Fibroblast of skin of left quadriceps (primary cell): ENCODE measurements at places on chromosomes 13 and 19.

- DNase-seq: no peak
These were observed 105.4 kb downstream of the URI1 start for GRCh38 chr19:30047432-30047831.

DNA sequence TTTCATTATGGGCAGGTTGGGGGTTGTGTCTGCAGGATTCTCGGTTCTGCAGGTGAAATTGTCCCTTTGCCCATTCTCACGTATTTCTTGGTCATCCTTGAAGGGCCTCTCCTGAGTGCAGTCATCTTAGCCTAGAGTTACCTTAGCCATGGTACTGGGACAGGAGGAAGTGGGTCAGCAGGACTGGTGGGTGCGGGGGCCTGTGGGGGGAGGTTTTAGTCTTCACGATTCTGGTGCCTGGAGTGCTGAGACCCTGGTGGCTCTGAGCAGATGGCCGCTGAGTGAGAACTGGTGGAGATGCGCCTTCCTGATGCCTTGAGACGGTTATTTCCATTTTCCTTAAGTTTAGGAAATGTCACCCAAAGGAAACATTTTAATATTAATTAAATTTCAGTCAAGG, 11.8 kb downstream of the COL4A2 start:
- no peak for DNase-seq

GRCh38 chr13:109856350-109856749, 70.0 kb upstream of the IRS2 start:
- DNase-seq: no peak

GRCh38 chr19:28393574-28394336, 819.2 kb downstream of the UQCRFS1 start:
- no peak for DNase-seq
